ENCODE measurements at places on chromosomes 12 and 14.

DNA sequence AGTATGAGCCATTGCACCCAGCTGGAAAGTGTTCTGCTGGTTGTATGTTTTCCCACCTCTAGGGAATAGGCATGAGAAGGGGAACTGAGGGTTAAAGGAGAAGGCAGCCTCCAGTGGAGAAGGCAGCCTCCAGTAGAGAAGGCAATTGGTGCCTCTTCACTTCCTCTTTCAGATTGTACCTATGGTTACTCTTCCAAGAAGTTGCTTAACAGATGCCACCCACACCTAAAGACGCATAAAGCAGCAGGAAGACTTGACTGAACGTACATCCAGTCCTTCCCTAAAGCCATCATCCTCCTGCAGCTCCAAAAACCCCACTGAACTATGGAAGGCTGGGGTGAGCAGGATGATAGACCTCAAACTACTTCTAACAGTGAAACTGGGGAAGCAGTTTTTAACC lies 13.1 kb downstream of the DPF3 start:
- DNase-seq: no peak

GRCh38 chr14:101588990-101589389 lies 27.7 kb downstream of the DIO3 start:
- no peak for DNase-seq

DNA sequence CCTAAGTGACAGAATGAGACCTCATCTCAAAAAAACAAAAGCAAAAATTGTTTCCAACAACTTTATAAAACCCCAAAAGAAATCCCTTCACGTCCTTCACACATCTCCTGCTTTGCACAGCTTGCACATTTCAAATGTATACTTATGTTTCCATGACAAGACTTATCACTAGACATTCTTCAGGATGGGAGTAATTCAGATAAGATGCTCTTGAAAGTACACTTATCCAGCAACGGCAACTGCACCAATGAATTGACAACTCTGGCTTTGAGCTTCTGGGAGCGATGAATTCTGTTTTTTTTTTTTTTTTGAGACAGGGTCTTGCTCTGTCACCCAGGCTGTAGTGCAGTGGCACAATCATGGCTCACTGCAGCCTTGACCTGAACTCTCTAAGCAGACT lies 30.8 kb upstream of the AKAP5 start:
- no peak for DNase-seq

- DNase-seq: no peak
Observed at GRCh38 chr12:109631302-109631701, 57.7 kb downstream of the MVK start.

DNA sequence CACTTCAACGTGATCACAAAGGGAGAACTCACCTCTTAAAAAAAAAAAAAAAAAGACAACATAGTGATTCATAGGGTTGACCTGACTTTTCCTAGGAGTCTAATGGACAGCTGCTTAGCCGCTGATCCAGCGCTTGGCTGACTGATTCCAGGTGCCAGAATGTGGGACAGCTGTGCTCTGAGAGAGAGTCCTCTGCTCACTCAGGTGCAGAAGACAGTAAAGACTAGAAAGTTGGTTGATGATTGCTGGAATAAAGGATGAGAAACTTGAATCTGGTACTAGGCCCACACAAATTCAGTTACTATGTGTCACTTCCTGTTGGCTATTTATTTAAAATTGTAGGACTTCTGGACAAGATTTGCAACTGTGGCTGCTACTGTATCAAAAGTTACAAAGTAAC lies 229.4 kb downstream of the CHST11 start:
- no peak for DNase-seq

DNA sequence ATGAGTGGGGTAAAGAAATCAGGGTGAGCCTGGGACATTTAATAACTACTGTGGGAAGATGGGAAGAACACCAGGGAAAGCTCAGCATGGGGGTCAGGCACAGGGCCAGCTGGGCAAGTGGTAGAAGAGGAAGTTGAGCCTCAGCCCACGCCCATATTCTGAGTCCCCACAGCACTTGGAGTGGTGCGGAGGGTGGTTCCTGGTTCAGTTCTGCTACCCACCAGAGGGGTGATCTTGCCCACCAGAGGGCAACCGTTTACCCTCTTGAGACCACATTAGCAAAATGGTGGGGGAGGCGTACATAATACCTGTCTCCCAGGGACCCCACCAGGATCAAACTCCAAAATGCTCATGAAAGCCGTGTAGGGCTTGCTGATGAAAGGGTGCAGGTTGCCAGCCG lies 16.8 kb upstream of the ANKRD33 start:
- no peak for DNase-seq

Data from stimulated activated CD8-positive, alpha-beta memory T cell treated with anti-CD3 and anti-CD28 coated beads, Interleukin-7, amount 100 ng/mL, for 24 hours (primary cell).